Suppressor macrophage (primary cell): ENCODE measurements at places on chromosomes 2 and 18.

GRCh38 chr2:158120664-158121641 is 19.3 kb downstream of the UPP2 start:
- DNase-seq, result no peak

DNA sequence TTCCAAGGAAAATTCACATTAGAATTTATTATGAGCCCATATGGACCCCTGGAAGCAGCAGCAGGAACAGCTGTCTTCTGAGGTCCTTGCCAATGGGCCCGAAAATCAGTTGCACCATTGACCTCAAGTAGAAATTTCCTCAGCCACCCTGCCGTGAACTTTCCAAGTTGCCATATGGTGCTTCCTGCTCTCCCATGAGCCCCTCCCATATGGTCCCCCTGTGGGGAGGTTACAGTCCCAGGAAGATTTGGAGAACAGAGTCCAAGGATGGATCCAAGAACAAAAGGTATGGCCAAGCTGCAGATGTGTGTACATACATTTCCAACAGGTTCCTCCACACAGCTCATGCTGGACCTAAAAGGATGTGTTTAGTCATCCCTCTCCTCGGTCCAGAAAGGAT is 34.6 kb downstream of the DIPK1C start:
- no peak for DNase-seq

- no peak for DNase-seq
These were observed 248.4 kb upstream of the KCNJ3 start for GRCh38 chr2:154449951-154450658.

GRCh38 chr2:147569426-147569825 is 275.4 kb upstream of the ACVR2A start:
- no peak for DNase-seq

- no peak for DNase-seq
These were observed 63.5 kb downstream of the TBC1D8 start for GRCh38 chr2:101087638-101088037.

GRCh38 chr2:14385043-14385442 is 247.5 kb upstream of the LRATD1 start:
- no peak for DNase-seq

DNA sequence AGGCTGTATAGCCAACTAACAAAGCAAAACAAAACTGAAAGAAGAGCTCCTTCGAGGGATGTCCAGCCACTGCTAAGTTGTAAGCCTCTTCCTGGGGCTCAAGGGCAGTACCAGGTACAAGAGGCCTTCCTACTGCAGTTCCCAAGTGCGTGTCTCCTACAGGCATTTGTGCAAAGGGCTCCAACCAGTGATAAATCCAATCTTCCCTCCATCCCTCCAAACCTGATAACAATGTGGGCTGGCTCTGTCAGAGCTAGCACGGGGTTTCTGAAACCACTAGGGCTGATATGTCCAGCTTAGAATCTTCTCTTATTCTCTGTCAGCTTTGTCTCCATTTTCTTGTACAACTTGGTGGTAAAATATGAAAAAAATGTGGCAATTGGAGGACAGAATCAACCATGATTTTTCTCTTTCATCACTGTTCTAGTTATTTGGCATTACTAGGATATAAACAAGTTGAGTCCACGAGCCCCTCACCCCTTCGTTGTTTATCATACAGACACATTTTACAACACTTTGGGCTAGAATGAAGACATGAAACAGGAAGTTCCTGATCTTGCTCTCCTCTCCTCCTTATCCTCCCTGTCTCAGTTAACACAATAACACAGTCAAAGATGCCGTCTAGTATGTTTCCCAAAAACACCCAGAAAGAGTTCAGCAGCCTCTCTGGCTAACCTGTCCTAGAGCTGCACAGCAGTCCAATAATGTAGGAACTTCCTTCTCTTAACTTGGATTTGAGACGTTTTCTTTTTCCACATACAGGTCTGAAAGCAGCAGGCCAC is 35.4 kb upstream of the WIPF1 start:
- DNase-seq, result no peak

GRCh38 chr2:227462462-227462951 is 9.4 kb upstream of the AGFG1 start:
- DNase-seq, result no peak

DNA sequence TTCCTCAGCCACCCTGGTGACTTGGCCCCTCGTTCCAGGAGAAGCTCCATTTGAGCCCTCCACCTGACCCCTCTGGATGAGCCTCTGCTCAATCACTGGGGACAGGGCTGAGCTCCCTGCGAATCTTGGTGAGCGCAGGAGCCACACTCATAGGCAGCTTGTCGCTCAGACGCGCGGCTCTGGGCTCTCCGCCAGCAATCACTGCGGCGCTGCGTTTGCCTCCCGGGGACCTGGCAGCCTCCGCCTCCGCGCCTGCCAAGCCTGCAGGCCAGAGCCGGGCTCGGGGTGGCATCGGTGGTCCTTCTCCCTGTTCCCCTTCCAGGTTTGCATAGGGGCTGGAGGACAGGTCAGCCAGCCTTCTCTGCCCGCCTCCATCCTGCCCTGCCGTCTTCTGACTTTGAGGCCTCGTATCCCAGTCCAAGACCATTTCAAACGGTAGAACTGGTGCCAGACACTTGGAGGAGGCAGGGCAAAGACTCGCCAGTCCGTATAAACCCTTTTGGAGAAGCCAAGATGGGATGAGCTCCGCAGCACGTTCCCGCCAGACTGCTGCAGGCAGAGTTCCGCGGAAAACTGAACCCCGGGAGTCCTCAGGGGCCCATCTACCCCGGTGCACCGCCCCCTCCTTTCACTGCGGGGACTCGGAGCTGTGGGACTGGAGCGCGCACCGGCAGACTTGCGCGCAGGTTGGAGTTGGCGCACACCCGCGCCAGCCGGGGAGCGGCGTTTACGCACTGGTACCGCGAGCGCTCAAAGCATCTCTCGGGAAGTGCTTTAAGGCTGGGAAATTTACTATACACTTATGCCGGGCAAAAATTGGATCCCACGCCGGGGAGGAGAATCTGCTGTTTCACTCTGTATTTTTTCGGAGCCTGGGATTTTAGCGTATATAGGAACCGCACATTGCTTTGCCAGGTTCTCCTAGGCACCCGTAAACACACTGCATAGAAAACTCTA is 1.1 kb upstream of the TACR1 start:
- DNase-seq, result no peak

- no peak for DNase-seq
These were observed 5.4 kb upstream of the GRHL1 start for GRCh38 chr2:9946076-9946475.

- DNase-seq, result no peak
These were observed 41.9 kb upstream of the TANC1 start for GRCh38 chr2:158926478-158926948.

- DNase-seq, result no peak
These were observed 1411.6 kb upstream of the CDH2 start for GRCh38 chr18:29588446-29589100.

- DNase-seq, result no peak
These were observed 7.5 kb upstream of the SCLY start for GRCh38 chr2:238053191-238053776.
